ENCODE measurements at places on chromosomes 11 and 22.

DNA sequence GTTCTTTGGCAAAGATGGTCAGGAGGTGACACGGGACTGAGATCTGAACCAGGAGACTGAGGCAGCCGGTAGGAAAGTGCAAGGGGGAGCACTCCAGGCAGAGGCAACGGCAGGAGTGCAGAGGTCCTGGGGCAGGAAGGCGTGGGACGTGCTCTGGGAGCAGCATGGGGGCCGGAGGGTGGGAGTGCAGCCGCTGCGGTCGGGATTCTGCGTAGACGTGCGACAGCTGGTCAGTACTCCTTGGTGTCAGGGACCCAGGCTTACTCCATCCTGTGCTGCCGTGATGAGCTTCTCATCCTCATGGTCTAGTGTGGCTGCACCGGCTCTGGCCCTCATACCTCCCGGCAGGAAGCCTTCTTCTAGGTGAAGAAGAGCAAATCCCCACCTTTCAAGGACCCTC lies 16.9 kb upstream of the TRMU start:
- no peak for DNase-seq

GRCh38 chr22:35104491-35104890 lies 38.5 kb downstream of the ISX start:
- DNase-seq = no peak

DNA sequence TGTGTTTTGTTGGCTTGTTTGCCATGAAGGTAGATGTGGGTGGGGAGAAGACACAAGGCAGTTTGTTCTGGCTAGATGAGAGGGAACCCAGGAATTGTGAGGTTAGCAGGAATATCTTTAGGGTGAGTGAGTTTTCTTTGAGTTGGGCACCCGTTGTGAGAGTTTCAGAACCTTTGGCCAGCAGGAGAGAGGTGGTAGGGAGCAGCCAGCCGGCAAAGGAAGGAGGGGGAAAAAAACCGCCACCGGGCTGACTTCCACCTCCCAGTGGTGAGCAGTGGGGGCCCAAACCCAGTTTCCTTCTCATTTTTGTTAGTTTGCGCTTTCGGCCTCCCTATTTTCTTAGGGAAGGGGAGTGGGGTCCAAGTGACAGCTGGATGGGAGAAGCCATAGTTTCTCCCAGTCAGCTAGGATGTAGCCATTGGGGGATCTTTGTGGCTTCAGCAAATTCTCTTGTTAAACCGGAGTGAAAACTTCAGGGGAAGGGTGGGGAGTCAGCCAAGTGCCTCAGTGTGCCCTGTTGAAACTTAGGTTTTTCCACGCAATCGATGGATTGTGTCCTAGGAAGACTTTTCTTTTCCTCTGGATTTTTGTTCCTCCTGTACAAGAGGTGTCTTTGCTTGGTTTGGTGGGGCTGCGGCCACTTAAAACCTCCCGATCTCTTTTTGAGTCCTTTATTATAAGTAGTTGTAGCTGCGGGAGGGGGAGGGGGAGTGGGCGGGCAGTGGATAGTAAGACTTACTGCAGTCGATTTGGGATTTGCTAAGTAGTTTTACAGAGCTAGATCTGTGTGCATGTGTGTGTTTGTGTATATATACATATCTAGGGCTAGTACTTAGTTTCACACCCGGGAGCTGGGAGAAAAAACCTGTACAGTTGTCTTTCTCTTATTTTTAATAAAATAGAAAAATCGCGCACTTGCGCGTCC lies 1.1 kb upstream of the GCAT start:
- peak; percentile 68 for DNase-seq

DNA sequence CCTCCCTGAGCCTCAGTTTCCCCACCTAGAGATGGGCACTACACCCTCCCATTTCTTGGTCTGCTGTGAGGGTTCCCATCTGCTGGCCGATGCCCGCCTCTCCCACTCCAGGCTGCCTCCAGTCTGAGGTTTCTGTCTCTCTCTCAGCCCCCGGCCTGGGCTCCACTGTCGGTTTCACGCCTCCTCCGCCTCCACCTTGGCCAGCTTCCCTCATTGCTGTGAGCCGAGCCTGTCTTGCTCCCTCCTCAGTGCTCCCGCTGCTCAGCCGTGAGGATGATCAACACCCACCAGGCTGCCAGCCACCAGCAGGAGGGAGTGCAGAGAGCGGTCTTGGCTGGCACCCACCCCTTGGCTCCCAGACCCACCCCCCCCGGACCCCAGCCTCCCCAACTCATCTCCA lies 61.0 kb downstream of the CYTH4 start:
- no peak for DNase-seq

DNA sequence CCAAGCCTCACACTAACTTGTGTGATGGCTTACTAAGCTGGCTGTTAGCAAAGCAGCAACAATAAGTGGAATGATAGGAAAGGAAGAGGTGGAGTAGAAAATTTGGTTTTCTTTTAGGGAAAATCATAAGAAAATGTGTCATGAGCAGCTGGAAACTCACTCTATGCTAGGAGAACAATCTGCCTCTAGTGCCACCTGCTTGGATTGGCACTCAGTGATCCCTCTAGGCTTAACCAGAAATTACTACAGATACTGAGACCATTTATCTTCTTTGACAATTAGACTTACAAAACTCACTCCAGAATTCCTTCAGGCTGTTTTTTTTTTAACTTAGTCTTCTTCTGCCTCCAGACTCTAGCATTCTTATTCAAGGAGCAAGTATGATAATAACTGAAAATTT lies 117.3 kb downstream of the CD44 start:
- DNase-seq = no peak

- DNase-seq = peak; percentile 69
Observed at GRCh38 chr11:28632338-28632737, 524.1 kb downstream of the METTL15 start.

- DNase-seq = no peak
Observed at GRCh38 chr11:60100516-60100915, 12.1 kb downstream of the MS4A2 start.

DNA sequence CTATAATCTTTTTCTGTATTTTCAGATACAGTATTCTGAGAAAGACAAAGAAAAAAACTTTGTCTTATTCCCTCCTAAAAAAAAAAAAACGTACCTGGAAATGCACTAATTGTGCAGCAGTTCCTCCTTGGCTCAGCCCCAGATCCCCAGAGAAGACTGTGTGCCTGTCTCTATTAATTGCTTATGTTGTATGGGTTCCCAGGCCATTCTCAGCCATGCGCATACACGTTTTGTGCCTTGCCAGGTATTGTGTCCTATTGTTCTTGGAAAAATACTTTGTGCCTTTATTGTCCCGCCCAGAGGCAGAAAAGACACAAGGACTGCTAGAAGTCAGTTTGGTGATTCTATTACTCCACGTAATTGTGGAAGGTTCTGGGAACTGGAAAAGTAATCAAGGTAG lies 91.2 kb downstream of the PIWIL4 start:
- DNase-seq = no peak

- no peak for DNase-seq
Observed at GRCh38 chr11:82960779-82961143, 59.2 kb downstream of the DDIAS start.

DNA sequence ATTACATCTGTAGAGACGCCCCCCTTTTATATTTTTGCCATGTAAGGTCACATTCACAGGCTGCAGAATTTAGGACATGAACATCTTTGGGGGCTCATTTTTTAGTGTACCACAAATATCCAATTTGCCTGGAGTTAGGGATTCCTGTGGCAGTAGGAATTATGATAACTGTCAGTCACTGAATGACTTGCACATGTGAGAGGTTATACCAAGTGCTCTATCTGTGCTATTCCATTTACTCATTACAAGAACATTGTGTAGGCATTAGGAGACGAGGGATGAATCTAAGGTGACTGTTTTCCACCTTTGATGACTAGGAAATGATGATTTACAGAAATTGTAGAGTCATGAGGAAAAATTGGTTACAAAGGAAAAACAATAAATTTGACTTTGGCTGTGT lies 79.3 kb downstream of the LIF start:
- DNase-seq = no peak

DNA sequence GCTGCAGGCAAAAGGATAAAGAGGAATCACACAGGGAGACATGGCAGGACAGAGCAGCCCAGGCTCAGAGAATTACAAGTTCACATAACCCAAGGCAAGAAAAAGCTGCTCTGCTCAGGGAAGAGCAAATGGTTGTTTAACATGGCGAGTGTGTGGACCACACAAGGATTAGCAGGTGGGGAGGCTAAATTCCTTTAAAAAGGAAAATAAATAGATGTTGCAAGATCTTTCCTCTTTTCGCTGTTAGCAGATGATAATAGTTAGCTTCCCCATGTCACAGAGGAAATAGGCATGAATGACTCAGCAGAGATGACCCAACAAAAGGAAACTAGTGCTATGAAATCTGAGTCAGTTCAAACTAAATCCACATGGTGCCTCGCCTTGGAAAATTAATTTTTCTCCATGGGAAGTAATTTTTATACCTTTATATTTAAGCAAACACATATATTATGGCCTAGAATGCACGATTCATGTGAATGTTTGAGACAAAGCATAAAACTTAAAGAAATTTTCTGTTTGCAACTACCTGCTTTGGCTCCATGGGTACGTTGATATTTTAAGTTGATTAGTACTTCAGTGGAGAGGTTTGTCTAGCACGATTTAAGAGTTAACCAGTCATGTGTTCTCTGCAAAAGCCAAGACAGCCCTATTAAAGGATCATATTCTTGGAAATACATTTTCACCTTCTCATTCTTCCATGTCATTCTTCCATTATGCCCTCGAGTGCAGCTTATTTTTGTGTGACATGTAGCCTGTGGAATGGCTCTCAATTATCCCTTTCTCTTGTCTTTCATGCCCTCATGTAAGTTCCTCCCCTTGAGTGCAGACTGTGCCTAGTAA lies 38.5 kb upstream of the FJX1 start:
- DNase-seq = peak; percentile 94

- no peak for DNase-seq
Observed at GRCh38 chr22:44848296-44848741, 95.9 kb downstream of the ARHGAP8 start.

DNA sequence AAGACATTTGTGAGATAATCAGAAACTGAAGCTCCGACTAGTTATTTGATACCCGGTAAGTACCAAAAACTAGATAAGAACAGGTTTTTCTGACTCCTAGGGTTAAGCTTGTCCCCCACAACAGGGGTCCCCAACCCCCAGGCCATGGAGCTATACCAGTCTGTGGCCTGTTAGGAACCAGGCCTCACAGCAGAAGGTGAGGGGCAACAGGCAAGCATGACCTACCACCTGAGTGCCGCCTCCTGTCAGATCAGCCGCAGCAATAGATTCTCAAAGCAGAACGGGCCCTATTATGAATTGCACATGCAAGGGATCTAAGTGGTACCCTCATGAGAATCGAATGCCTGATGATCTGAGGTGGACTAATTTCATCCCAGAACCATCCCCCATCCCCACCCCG lies 1.2 kb upstream of the MS4A10 start:
- DNase-seq = no peak

DNA sequence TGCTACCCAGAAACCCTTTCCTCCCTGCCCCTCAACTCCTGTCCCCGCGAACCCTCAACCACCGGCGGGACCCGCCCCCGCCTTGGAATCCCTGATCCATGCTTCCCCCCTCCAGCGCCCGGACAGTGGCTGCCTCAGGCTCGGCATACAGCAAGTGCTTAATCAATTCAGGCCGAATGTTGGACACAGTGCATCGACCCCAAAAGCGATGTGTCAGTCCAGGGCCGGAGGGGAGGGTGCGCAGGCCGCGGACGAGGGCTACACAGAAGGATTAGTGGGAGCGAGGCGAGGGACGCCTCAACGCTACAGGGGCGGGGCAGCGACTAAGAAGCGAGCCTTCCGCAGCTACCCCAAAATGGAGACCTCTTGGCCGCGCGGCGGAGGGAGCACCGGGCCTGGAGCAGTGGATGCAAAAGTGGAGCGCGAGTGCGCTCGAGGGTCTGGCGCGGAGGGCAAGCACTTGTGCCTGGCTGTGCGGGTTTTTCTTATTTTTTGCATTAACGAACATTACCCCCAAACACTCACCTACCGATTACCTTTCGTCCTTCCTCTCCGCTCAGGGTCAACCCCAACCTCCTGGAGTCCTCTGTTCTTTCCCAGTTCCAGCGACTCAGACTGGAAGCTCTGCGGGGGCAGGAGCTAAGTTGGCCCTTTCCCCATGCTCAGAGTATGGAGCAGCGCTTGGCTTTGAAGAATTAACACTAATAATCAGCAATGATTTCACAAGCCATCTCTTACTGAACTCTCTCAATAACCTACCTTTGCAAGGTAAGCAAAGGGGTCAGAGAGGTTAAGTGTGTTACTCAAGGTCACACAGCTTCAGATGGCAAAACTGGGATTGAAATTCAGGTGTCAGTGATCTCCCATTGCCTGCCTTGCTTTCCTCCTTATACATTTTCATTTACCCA lies 30.0 kb upstream of the WNT11 start:
- DNase-seq = peak; percentile 76
